ENCODE measurements at places on chromosomes 12 and 14.

GRCh38 chr12:65655074-65655493 is 169.2 kb upstream of the HMGA2 start:
- DNase-seq = no peak

GRCh38 chr14:50062438-50063085 is 53.8 kb downstream of the VCPKMT start:
- no peak for DNase-seq

GRCh38 chr12:111842556-111843396 is 748 bp downstream of the MAPKAPK5 start:
- DNase-seq = no peak

DNA sequence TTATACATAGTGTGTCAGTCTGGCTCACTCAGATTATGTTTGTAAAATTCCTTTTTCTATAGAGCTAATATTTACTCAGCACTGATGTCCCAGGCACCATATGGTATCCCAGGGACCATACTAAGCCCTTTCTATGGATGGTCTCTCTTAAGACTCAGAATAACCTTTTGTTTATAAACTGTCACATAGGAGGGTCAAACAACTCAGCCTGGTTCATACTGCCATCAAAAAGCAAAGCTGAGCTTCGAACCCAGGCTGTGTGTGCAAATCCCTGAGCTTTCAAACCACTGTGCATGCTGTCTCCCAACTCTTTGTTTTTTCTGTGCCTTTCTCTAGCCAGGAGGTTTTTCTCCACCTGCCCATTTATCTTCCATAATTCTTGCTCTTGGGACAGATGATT is 135.6 kb upstream of the ARHGAP5 start:
- no peak for DNase-seq

DNA sequence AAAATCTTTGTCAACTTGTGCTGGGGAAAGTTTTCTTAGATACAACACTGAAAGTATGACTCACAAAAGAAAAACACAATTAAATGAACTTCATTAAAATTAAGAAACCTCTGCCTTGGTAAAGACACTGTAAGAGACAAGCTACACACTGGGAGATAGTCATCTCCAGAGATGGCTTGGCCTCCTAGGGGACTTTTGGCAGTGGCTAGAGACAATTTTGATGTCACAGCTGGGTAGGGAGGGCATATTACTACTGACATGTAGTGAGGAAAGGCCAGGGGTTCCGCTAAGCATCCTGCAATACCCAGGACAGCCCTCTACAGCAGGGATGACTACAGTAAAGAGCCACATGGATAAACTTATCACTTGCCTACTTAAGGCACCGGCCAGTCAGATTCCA is 8.7 kb upstream of the RNASE4 start:
- no peak for DNase-seq

- no peak for DNase-seq
Observed at GRCh38 chr12:92971859-92972524, 42.9 kb upstream of the EEA1 start.

- no peak for DNase-seq
Observed at GRCh38 chr12:102010265-102010994, 51.4 kb downstream of the WASHC3 start.

DNA sequence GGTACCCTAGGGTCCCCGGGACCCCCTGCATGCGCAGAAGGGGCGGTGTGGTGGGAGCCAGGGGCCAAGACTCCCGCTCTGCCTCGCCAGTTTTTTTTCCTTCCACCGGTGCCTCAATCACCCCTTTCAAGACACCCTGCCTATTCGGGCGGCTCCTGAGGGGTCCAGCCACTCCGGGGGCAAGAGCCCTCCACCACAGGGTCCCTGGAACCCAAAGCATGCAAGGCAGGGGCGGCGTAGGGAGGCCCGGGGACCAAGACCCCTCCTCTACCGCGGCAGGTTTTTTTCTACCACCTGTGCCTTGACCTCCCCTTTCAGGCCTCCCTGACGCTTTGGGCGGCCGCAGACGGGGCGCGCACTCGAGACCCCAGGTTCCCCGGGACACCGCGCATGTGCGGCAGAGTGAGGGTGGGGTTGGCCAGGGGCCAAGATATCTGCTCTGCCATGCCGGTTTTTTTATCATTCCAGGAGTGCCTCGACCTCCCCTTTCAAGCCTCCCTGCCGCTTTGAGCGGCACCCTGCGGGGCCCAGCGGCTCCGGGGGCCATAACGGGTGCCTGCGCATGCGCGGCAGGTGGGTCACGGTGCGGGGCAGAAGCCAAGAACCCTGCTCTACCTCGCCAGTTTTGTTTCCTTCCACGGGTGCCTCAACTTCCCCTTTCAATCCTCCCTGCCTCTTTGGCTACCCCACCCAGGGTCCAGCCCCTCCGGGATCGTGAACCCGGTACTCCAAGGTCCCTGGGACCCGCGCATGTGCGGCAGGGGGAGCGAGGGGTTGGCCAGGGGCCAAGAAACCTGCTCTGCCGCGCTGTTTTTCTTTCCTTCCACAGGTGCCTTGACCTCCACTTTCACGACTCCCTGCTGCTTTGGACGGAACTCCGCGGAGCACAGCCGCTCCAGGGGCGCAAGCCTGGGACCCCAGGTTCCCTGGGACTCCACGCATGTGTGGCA is 328.1 kb downstream of the ALG10 start:
- no peak for DNase-seq

- no peak for DNase-seq
Observed at GRCh38 chr14:65892315-65892714, 479.8 kb downstream of the FUT8 start.

DNA sequence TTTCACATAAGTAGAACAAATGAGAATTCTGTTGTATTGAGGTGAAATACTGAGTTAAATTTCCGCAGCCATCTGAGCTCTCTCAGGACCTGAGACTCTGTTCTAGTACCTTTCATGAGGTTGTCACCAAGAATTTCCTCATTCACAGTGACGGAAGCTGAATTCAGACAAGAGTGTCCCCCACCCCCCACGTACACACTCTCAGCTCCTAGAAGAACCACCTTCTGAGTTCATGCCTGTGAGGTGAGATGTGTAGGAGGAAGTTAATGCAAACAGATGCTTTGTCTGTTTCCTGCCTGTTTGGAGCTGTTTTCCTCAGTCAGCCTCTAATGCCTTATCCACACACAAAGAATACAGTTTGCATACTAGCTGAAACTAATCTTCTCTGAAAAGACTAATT is 18.2 kb downstream of the BICDL1 start:
- DNase-seq = no peak

- no peak for DNase-seq
Observed at GRCh38 chr14:106414464-106414863, 888.1 kb downstream of the TMEM121 start.

- DNase-seq = no peak
Observed at GRCh38 chr12:58588770-58589169, 331.5 kb downstream of the LRIG3 start.

DNA sequence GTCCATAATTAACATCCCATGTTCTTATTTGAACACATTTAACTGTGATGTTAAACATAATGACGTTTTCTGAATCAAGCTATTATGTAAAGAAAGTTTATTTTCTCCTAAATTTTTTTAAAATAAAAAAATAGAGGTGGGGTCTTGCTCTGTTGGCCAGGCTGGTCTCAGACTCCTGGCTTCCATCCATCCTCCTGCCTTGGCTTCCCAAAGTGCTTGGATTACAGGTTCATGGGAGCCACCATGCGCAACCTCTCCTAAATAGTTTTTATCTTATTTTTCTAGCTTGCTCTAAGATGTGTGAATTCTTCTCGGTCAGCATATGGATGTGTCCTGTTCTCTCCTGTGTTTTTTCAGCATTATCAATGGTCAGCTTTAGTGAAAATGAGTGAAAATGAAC is 3.2 kb downstream of the RAD9B start:
- no peak for DNase-seq

GRCh38 chr14:101737414-101738339 is 23.8 kb upstream of the PPP2R5C start:
- DNase-seq = no peak

GRCh38 chr12:75184516-75184915 is 25.1 kb downstream of the KCNC2 start:
- no peak for DNase-seq

DNA sequence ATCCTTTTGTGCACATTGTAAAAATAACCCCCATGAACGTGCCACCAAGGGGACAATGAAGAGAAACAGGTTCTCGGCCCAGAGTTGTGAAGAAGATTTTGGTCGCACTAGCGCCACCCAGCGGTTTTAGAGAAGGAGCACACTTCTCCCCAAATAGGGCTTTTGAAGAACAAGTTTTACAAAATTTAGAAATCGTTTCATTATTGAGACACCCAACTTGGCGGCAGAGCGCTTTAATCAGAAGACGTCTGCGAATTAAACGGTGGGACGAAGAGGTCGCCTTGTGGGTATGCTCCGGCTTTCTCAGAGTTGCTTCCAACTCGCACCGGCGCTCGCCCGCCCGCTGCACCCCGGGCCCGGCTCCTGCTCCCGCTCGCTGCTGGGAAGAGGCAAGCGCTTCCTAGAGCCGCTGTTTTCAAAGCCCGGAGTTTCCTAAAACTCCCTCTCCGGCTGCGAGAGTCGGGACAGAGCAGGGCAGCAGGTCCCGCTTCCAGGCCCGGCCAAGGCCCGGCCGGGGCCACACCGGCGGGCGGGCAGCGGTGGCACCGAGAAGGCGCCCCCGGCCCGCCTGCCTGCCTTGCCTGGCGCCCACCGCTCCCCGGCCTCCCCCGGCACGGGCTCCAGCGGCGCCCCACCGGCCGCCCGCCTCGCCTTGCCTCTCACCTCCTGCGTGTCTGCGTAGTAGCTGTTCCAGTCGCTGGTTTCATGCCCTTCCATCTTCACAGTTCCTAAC is 645 bp downstream of the FOXA1 start:
- DNase-seq = peak; percentile 90

GRCh38 chr12:47992776-47993175 is 11.5 kb downstream of the COL2A1 start:
- DNase-seq = no peak

DNA sequence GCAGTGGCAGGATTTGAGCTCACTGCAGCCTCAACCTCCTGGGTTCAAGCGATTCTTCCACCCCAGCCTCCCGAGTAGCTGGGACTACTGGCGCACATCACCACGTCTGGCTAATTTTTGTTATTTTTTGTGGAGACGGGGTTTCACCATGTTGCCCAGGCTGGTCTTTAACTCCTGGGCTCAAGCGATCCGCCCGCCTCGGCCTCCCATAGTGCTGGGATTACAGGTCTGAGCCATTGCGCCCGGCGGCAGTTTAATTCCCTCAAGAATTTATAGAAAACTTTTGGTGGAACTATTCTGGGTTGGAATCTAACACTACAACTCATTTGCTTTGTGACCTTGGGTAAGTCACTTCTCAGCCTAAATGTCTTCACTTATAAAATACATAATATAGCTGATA is 1.8 kb upstream of the SP1 start:
- DNase-seq = no peak

GRCh38 chr12:38892976-38893375 is 12.4 kb downstream of the CPNE8 start:
- no peak for DNase-seq

DNA sequence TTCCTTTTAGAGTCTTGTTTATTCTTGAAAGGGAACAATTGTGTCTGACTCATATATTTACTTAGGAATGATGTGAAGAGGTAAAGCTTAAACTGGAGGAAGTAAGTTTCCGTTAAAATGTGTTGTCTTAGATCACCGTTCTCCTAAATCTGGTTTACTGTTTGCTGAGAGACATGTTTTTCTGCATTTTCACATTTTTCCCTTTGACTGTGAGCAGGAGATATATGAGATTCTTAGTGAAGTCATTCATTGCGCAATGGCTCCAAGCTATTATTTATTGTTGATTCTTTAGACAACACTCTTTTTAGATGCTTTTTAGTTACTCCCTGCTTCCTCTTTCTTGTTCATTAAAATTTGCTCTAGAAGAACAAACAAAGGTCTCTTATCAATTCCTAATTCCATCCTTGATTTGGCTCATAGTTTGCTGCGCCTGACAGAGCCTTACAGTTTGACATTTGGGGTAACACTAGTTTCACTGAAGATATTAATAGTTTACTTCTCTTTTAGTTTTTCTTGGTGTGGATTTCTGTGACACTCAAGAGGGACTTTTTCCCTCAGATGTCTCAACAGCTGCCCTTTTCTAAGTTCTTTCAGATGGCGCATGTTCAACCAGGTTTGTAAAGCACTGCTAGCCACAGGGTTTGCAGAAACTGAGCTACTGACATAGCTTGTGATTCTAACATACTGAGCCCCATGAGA is 11.4 kb downstream of the CLECL1 start:
- DNase-seq = no peak

DNA sequence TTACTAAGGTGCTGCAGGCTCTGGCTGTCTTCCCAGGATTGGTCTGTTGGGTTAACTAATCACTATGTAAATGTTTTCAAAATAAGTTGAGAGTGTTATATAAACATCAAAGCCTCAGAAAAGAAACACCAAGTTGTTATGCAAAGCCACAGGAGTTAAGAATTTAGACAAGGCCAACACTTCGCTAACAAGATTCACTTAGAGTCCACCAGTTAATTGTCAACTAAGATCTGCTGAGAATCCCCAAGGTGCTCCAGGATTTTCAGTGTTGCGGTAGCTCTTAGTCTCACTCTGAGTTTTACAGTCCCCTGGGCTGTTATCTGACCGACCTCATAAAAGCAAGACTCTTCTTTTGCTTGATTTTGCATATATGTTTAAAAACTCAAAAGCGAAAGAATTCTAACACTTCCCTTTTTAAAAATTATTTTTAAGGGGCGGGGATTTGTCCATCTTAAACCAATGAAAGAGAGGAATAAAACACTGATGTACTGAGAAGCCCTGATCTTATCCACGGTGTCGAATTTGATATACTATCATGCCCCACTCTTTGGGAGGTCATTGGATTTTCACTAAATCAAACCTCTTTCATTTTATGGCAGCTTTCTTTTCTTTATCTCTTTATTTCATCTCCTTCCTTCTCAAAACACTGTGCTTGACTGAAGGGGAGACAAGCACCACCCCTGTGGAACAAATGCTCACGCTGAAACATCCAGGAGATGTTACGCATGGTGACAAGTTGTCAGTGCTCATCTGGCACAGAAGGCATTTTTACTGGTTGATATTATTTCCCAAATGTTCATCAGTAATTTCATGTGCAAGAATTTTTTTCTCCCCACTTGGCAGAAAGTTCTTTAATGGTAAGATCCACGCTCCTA is 7.0 kb downstream of the NIN start:
- DNase-seq = no peak

- peak; percentile 53 for DNase-seq
Observed at GRCh38 chr14:102821252-102821651, 44.0 kb downstream of the TRAF3 start.

GRCh38 chr12:116434155-116435011 is 124.8 kb upstream of the MAP1LC3B2 start:
- no peak for DNase-seq

DNA sequence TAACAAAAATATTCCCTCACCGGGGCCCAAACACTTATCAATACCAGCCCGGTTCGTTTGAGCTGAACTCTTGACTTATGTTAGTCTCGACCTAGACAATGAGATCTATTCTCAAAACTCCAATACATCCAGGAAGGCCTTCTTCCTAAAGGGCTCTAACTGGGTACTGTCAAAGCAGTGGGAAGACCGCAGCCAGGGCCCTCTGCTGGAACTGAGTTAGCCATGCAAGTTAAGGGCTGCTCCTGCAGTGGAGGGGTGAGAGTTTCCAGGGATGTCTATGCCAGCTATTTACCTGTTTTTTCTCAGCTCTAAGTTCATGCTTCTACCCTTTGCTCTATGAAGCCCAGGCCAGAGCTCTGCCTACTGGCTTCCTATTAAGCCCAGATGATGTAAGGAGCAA is 348.8 kb downstream of the GXYLT1 start:
- no peak for DNase-seq

- DNase-seq = no peak
Observed at GRCh38 chr14:55502746-55503284, 62.4 kb upstream of the TBPL2 start.

GRCh38 chr14:59245809-59246295 is 57.4 kb downstream of the DAAM1 start:
- no peak for DNase-seq

- DNase-seq = no peak
Observed at GRCh38 chr12:124713436-124714082, 146.1 kb upstream of the NCOR2 start.

All from DMS79 (cell line).